ENCODE measurements at places on chromosomes 2 and 18.

DNA sequence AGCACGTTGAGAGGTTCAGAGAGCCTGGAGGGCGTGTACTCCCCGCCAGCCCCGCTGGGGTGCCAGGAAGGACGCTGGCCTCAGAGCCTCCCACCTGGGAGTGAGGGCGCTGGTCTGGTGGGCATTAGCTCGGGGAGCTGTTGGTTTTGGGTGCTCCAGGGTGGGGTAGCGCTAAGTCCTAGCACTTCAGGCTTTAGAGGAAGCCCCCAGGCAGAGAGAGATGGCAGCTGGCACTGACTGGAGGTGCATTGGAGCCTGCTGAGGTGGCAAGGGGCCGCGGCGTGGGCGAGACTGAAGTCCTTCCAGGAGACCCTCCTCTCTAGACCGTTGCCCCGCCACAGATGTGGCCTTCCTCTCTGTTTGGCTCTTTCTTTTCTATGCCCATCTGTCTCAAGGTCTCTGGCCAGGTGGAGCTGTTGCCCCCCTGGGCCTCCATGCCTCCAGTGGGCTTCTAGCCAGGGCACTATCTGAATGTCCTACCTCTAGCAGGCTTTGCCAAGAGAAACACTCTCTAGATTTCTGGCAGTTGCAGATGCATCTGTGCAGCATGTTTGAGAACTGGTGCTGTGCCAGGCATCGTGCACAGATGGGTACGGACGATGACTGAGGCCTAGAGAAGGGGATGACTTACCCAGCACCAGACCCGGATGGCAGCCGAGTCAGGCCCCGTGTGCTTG is 6.6 kb downstream of the CAPN10 start:
- no peak for DNase-seq

DNA sequence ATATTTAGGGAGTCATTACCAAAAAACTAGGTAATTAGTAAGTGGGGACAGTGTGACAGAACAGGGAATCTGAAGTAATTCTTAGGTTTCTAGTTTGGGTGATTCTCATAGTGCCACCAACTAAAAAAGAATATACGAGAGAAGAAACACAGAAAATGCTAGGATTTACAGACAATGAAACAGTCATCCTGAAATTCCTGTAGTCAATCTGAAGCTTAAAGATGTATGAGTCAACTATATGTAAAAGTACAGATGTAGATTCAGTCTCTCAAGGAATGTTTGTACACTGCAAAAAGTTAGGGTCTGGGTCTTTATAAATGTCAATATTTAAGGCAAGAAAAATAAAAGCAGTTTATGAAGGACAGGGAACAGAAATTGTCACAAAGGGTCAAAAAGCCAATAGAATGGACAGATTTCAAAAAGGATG is 107.0 kb downstream of the STRN start:
- no peak for DNase-seq

GRCh38 chr18:63062246-63062645 is 257.3 kb downstream of the BCL2 start:
- DNase-seq, result peak; percentile 51

GRCh38 chr2:236568922-236569572 is 578 bp upstream of the ACKR3 start:
- DNase-seq, result no peak

DNA sequence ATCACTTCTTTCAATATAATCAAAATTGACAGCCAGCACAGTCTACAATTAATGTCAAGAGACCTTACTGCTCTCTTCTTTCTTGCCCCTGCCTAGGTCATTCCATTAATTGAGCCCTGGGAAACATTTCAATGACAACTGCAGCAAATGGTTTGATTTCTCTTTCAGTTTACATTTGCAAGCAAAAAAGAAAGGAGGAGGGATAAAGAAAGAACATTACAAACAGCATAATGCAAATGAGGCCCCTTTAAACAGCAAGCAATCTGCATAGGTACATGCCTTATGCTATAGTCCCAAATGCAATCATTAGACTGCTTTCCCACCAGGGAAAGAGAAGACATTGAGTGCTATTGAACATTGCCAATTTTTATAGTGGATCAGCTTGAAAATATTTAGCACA is 655.0 kb upstream of the CDH2 start:
- no peak for DNase-seq

GRCh38 chr2:134861173-134861572 is 22.8 kb downstream of the ACMSD start:
- DNase-seq, result no peak

GRCh38 chr18:47260120-47260923 is 8.9 kb upstream of the SKOR2 start:
- DNase-seq, result peak; percentile 23

Data from AG10803 (cell line).